Activated CD4-positive, alpha-beta T cell treated with anti-CD3 and anti-CD28 coated beads for 24 hours (primary cell): ENCODE measurements at places on chromosomes 5 and 9.

GRCh38 chr5:157278319-157279037 is 12.6 kb downstream of the CYFIP2 start:
- DNase-seq: no peak

- DNase-seq: no peak
These were observed 402.4 kb downstream of the ARHGEF28 start for GRCh38 chr5:74028406-74028805.

DNA sequence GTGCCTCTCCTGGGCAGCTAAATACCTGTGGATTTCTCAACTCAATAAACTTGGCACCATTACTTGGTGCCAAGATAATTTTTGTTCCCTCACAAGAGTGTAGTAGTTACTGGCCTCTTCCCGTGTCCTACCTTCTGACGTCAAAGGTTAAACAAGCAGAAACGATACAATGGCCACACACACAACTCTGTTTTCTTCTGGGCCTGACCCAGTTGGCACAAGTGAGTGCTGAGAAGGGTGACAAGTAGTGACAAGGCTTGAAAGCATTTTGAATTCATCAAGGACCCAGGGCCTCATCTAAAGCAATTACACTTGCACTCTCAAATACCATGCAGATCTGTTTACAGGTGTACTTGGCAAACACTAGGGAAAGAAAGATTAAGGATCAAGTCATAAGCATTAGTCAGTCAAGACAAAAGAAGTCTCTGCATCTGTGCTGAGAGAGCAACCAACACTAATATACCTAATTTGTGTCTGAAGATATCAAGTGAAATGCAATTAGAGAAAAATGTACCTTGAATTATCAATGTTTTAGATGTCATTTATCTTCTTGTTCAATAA is 30.8 kb downstream of the RASEF start:
- DNase-seq: no peak

GRCh38 chr9:23541976-23542375 is 284.1 kb downstream of the ELAVL2 start:
- no peak for DNase-seq

- no peak for DNase-seq
These were observed 388.9 kb upstream of the TRPC7 start for GRCh38 chr5:136754216-136754615.

GRCh38 chr5:137234973-137235943 is 263.9 kb downstream of the SPOCK1 start:
- DNase-seq: no peak

- DNase-seq: no peak
These were observed 26.7 kb upstream of the FCN2 start for GRCh38 chr9:134853893-134854292.

DNA sequence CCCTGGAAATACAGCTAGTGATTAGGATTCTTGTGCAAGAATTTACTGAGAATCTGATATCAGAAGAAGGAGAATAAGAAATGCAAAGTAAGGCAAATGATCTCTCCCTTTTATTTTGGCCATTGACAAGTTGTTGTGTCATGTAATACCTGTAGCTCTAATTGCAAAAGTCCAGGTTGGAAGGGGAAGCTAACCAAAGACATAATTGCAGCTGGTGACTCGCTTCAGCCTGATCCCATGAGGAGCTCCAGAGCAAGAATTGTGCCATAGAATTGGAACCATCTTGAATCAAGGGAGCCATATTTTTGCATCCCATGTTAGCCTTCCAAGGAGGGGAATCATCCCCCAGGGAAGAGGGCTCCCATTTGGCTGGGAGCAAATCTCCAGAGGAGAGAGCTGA is 149.6 kb upstream of the MOCS2 start:
- DNase-seq: no peak

DNA sequence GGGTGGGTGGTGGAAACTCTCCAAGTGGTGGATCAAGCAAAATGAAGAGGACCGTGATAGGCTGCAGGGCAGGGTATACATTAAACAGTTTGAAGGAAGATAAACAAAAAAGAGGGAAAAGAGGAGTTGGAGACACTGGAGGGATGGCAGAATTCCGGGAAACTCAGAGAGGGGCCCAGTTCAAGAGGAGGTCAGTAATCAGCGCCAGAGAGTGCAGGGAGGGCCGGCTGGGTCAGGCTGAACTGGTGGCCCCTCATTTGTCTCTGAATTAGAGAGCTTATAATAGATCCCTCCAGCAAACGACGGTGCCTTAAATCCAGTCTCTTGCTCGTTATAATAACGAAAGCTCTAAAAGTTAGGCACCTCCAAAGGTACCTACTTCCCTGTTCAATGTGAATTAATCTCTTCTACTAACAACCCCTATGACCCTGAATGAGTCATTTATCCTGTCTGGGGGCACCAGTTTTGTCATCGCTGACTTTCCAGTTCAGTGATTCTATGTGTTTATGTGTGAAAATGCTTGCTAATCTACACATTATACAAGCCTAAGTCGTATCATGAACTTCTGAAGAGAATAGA is 2.4 kb upstream of the ZSWIM6 start:
- no peak for DNase-seq

DNA sequence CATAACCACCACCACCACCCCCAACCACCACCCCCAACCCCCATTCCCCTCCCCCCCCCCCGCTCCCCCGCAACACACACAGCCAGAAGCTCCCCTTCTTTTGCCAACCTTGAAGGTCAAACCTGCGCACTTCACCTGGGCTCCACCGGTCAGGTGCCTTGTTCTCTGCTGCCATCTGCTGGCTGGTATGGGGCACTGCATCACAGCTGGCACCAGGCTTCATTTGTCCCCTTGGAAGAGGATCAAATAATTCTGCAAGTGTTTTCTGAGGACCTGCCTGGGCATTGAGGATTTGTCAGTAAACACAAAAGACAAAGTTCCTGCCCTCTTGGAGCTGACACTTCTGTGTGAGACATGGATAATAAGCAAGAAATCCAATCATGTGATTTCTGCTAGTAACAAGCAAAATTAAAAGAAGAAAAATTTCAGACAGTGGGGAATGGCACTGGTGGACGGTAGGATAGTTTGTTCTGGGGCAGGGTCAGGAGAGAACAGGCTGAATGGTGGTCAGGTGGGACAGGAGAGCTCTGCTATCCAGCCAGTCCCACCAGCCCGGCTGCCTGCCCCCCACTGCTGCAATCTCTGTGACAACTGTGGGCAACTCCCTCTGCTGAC is 55.6 kb upstream of the LMX1B start:
- peak; percentile 49 for DNase-seq

- DNase-seq: no peak
These were observed 42.3 kb upstream of the CLPTM1L start for GRCh38 chr5:1387059-1387755.

DNA sequence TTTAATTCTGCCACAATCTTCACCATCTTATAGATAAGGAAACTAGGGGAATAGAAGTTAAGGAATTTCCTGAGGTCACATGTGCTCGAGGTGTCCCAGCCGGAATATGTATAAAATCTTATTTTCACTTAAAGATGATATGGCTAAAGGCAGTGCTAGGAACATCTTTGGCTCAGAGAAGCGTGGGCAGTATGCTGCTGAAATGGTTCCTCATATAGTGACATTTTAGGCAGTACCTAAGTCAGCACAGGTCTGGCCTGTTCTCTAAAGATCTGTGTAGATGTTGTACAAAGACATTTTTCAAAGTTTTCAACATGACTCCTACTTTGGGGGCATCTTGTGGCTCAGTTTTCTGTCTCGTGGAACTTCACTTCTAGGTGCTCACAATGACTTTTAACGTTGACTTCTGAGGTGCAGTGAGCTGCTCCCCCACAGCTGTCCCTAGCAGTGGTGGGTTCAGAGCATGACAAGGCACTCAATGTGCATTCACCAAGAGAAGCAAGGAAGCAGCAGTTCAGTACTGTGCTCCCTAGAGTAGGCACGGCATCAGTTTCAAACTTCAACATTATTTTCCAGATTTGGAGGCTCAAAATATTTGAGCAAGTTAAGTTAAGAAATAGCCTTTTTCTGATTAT is 40.3 kb downstream of the TNFAIP8 start:
- DNase-seq: no peak

GRCh38 chr5:56414066-56414465 is 180.9 kb upstream of the ANKRD55 start:
- DNase-seq: no peak

DNA sequence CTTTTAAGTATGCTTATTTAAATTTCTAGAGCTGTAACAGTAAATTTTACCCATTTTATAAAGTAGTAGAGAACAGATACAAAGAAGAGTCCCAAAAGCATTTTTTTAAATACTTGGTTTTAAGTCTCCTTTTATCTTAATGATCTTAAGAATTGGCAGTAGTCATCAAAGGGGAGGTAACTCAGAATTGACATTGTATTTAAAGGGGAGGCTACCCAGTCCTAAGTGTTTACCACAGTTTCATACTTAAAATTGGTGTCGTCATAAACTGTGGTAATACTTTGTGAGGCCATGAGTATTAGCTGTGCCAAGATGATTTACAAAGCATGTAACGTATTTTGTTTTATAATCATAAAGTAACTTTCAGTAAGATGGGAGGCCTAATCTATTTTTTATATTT is 14.8 kb downstream of the SLC25A46 start:
- DNase-seq: no peak

GRCh38 chr9:129860653-129861446 is 25.6 kb downstream of the USP20 start:
- DNase-seq: no peak

DNA sequence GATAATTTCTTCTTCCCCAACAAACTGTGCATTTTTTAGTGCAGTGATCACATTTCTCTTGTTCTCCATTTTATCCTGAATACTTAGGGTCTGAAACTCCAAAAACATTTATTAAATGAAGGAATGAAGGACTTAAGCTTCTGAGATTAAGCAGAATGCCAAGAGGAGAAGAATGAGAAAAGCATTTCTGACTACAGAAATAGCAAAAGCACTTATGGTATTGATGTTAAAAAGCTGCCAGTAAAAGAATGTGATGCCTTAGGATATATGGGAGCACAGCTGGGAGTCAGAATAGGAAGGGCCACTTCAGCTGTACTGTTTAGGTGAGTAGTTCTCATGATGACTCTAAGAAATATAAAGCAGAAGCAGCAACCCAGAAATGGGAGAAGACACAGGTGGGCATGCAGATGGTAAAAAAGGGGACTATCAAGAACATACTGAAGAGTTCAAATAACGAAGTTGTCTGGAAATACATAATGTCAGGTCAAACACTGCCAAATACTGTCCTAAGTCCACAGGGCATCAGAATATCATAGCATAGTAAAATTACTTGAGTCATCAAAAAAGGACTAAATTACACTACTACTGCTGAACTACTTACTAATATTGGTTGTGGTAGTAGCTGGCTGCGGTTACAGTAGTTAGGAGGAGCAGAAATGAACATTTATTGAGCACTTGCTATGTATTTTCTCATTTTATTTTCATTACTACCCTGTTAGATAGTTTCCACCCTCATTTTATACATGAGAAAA is 132.7 kb downstream of the MAPKAP1 start:
- DNase-seq: no peak

DNA sequence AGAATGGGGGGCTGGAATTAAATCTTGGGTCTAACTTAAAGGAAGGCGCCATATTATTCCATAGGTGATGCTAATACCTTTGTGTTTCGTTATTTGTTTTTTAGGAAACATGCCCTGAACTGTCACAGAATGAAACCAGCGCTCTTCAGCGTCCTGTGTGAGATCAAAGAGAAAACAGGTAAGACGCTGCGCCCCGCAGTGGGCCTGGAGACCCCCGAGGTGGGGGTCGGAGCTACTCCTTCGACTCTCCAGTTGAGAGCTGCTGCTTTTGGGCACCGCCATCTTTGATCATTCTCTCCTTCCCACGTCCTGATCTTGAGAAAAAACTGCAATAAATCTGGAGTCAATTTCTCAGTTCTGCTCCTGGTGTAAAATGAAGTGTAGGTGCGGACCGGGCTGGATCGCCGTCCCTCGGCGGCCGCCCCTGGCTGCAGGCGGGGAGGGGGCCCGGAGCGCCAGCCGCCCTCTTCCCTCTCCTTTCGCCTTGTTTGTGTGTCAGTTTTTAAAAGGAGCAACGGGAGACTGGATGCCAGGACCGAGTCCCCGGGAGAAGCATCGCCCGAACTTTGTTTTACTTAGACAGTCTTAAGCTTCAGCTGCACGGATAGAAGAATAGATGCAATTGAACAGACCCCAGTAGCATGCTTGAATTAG is 1.4 kb downstream of the PBX3 start:
- no peak for DNase-seq

- no peak for DNase-seq
These were observed 14.7 kb downstream of the GM2A start for GRCh38 chr5:151267491-151268260.

GRCh38 chr5:39121315-39121714 is 47.1 kb upstream of the RICTOR start:
- DNase-seq: no peak

DNA sequence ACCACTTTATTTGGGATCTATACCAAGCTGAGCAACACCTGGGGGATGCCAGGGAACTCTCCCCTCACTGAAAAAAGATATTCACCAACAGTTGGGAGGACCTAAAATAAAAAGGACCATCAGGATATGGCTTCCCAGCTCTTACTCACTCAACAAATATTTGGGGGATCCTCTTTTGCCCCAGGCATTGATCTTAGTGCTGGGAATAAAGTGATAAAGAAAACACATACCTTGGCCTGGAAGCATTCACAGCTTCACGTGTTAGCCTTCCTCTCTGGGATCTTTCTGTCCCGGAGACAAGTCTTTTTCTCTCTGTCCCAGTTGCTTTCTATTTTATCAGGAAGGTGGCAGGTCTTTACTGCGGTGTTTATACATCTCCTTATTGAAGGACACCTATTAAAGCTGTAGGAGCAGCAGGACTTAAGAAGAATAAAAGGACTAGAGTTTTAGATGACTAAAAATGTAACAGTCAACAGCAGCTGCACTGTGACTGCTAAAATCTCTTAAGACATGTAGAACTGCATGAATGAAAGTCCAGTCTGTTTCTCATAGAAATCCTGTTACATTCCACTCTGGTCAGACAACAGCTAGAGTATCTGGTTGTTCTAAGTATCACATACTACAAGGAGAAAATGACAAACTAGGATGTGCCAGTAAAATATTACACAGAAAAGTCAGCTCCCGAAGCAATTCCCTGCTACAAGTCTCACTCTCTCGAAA is 90.0 kb upstream of the ITGA2 start:
- DNase-seq: no peak

GRCh38 chr5:74235552-74235951 is 405.0 kb downstream of the ENC1 start:
- no peak for DNase-seq

DNA sequence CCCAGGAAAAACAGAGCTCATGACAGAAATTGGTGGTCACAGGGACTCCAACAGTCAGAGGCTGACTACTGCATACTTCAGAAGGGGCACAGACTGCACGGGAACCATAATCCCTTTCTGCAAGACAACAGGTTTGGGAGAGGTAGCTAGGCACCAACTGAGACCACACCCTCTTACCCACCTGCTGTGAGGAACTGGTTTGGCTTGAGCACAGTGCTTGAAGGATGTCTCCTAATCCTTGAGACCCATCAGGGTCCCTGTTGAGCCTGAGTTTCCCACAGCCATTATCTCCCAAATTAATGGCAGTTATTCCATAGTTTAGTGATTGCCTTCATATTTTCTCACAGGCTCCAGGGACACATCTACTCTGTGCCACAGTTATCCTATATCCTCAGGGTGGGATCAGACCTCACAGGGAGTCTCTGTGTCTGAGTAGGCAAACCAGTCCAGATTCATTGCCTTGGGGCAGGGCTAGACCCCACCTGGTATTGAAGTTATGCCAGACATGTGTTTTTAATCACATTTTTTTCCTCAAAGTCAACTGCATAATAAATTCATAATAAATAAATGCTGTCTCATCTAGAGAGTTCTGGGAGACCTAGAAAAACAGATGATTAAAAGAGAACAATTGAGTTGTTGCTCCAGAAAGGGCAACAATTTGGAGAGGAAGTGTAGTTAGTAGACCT is 9.3 kb upstream of the CAST start:
- DNase-seq: no peak
